ENCODE measurements at places on chromosomes 3 and 15. TPM values are rescaled to one million over a fixed set of nuclear protein-coding genes. Genes with fewer than 3 reads are reported as not detected.

BSN gene
- 0.86 TPM for total RNA-seq

SERINC4 gene
- 0.08 TPM for total RNA-seq

RBMS3 gene
- total RNA-seq = 1.1 TPM

OCA2 gene
- not detected for total RNA-seq

GPR171 gene
- 75.3 TPM for total RNA-seq

SPTBN5 gene
- total RNA-seq = 0.16 TPM

ALDH1L1 gene
- not detected for total RNA-seq

COLQ gene
- total RNA-seq = 1.3 TPM

OXSR1 gene
- total RNA-seq = 47.4 TPM

POLQ gene
- 3.8 TPM for total RNA-seq

RYR3 gene
- not detected for total RNA-seq

STARD9 gene
- 3.6 TPM for total RNA-seq

CACNA2D3 gene
- total RNA-seq = not detected

ACAN gene
- not detected for total RNA-seq

POLG gene
- total RNA-seq = 119 TPM

CELSR3 gene
- total RNA-seq = 15.0 TPM

CGNL1 gene
- total RNA-seq = 0.05 TPM

THSD4 gene
- 0.08 TPM for total RNA-seq

C3orf49 gene
- not detected for total RNA-seq

LRRC2 gene
- 0.03 TPM for total RNA-seq

GRIP2 gene
- not detected for total RNA-seq

SMCO1 gene
- not detected for total RNA-seq

NR2F2 gene
- total RNA-seq = 0.13 TPM

All from activated T-cell treated with anti-CD3 and anti-CD28 coated beads, Interleukin-2, amount 50 U/mL, for 4 hours (primary cell).